Fibroblast of gingiva (primary cell): ENCODE measurements at places on chromosomes 12 and 14.

DNA sequence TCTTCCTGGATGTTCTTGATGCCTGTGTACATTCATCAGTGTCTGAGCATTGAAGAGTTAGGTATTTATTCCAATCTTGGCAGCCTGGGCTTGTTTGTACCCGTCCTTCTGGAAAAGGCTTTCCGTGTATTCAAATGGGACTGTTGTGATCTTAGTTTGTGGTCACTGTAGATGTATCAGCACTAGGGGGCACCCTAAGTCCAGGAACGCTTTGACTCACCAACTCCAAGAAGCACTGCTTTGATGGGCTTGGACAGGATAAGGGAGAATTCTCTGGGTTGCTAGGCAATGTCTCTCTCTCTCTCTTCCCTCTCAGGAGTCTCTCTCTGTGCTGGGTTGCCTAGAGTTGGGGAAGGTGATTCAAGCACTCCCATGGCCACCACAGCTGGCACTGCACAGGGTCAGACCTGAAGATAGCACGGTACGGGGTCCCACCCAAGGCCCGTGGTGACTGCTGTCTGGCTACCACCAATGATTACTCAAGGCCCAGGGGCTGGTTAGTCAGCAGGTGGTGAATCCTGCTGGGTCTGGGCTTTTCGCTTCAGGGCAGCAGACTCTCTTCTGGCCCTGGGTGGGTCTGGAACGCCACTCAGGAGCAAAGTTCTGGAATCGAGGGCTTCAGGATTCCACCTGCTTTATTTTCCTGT lies 211.1 kb upstream of the RGS6 start:
- peak; percentile 68 for DNase-seq

GRCh38 chr12:26090836-26091510 lies 33.9 kb downstream of the BHLHE41 start:
- DNase-seq, result no peak

DNA sequence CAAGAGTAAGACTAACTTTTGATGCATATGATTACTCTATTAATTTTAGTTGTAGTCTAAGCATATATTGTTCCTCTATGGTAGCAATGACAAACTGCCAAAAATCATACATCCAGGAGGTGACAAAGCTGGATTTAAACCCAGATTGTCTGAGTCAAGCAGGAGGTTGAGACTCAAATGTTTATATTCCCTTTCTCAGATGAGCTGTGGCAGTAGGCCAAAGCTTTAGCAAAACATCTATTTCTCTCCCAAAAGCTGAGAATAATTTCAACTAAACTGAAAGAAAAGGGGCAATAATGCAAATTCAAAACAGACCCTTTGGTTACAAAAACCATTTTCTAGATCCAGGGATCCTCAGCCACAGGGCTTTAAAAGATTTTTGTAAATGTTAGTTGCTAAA lies 173.6 kb downstream of the SEC23A start:
- DNase-seq, result no peak

- DNase-seq, result no peak
These were observed 29.1 kb downstream of the OSBPL8 start for GRCh38 chr12:76530516-76530915.

GRCh38 chr14:70002589-70003346 lies 123.6 kb downstream of the SMOC1 start:
- no peak for DNase-seq

DNA sequence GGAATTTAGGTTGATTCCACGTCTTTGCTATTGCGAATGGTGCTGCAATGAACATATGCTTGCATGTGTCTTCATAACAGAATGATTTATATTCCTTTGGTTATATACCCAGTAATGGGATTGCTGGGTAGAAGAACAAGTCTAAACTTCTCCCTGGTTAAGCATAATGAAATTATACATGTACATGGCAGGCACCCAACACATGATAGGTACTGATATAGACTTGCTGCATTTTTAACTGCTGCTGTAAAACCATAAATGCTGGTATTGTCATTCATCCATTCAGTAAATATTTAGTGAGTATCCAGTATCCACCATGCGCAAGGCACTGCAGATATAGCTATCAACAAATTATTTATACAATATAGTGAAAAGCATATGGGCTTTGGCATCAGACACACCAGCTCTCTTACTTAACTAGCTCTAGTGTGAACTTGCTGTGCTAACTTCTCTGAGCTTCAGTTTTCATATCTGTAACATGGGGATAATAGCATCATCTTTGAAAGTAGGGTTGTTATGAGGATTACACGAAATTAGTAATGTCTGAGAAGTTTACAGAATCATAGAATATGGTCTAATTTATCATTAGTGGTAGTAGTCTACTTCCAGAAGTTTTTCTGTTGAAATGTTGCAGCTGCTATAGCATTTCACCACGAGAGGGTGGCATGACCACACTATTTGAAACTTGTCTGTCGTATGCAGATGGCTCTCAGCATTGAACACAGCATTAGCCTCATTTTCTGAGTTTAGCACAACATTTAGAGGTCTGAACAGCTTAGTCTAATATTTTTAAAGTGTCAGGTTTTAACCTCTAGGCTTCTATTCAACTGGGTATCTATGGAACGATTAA lies 32.0 kb upstream of the SEL1L start:
- DNase-seq, result no peak

DNA sequence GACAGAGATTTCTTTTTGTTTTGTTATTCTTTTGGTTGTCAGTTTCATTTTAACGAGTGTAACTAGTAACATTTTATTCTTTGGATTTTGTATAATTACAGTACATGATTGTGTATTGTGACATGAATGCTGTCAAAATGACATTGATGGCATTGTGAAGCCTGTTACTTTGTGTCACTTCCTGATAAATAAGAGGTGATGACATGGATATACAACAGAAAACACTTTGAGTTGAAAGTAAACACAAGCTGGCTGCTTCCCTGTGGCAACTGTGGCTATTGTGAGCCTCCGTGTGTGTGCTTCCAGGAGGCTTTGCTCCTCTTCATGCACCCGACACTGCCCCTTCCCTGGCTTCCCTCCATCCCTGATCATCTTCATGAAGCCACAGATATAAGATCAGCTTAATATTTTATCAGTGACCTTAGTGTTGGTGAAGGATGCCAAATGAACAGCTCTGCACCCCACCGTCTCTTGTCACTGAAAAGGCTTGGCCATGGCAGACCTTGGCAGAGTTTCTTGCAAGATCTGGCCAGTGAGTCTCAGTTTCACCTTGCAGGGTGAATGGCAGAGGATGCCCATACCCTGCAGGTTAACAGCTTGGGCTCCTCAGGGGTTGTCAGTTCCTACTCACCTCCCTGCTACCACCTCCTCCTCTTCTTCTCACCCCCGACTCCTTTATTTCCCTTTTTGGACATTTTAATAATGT lies 191.9 kb downstream of the EPS8 start:
- no peak for DNase-seq

GRCh38 chr14:94805680-94806288 lies 35.9 kb upstream of the GSC start:
- peak; percentile 31 for DNase-seq

- DNase-seq, result peak; percentile 1
These were observed 600 bp downstream of the SYT10 start for GRCh38 chr12:33438851-33439586.
